Upper lobe of right lung (tissue), 1 donor: ENCODE measurements at places on chromosomes 4 and X. TPM values are rescaled to one million over a fixed set of nuclear protein-coding genes. Genes with fewer than 3 reads are reported as not detected.

GRCh38 chrX:16658284-16658683, 8.3 kb downstream of the S100G start:
- H3K36me3 ChIP-seq = no peaks in the 10 kb centered on the region
- DNase-seq = no peak
- H3K27ac ChIP-seq = no peak overlapping the region
- no peaks in the 10 kb centered on the region for H3K27me3 ChIP-seq
- H3K4me3 ChIP-seq = no peak overlapping the region
- no peaks in the 10 kb centered on the region for H3K4me1 ChIP-seq

GRCh38 chrX:2697306-2697705, 6.2 kb downstream of the CD99 start:
- no peak for DNase-seq
- H3K27me3 ChIP-seq = no peaks in the 10 kb centered on the region
- H3K4me3 ChIP-seq = no peak overlapping the region
- H3K4me1 ChIP-seq = peaks cover 79% of the 10 kb centered on the region
- H3K27ac ChIP-seq = peak overlapping the region; percentile 67
- no peaks in the 10 kb centered on the region for H3K36me3 ChIP-seq

HAND2 gene
- not detected for total RNA-seq

- no peak overlapping the region for H3K27ac ChIP-seq
- no peaks in the 10 kb centered on the region for H3K4me1 ChIP-seq
These were observed 315.2 kb downstream of the GRID2 start for GRCh38 chr4:92618968-92619367.

DNA sequence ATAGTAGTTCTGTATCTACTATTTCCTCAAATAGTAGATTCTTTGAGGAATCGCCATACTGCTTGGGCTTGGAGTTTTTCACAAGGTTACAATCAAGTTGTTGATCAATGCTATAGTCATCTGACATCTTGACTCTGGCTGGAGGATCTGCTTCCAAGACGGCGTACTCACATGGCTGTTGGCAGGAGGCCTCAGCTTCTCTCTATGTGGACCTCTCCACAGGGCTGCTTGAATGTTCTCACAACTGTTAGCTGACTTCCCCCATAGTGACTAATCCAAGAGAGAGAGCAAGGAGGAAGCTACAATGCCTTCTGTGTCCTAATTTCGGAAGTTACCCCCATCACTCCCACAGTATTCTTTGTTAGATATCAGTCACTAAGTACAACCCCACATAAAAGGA, 10.3 kb downstream of the EGFL6 start:
- no peak overlapping the region for H3K27ac ChIP-seq
- no peak overlapping the region for H3K4me3 ChIP-seq
- no peaks in the 10 kb centered on the region for H3K4me1 ChIP-seq
- H3K36me3 ChIP-seq = no peaks in the 10 kb centered on the region
- DNase-seq = no peak
- no peaks in the 10 kb centered on the region for H3K27me3 ChIP-seq

DNA sequence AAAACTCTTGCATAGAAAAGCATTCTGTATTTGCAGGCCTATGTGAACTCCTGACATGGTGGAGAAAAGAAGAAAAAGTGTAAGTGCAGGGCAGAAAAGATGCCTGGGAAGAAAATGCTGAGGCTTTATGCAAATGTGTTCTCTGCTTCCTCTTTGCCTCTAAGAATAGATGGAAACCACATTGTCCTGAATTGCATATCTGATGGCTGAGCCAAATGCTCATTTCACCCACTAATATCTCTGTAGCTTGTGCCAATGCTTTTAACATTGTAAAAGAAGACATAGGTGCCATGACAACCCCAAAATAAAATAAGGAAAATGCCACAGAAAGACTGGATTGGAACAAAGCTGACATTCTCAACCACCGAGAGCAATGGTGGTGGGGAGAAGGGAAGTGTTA, 307.4 kb downstream of the GRIA2 start:
- no peaks in the 10 kb centered on the region for H3K36me3 ChIP-seq
- no peaks in the 10 kb centered on the region for H3K4me1 ChIP-seq
- H3K27me3 ChIP-seq = no peaks in the 10 kb centered on the region

GRCh38 chr4:159413306-159413943, 310.5 kb downstream of the RAPGEF2 start:
- no peak for DNase-seq
- H3K4me1 ChIP-seq = no peaks in the 10 kb centered on the region
- H3K27ac ChIP-seq = no peak overlapping the region
- no peak overlapping the region for H3K4me3 ChIP-seq

GRCh38 chr4:181760560-181760959, 482.6 kb upstream of the TENM3 start:
- H3K27ac ChIP-seq = no peak overlapping the region
- no peak for DNase-seq
- no peaks in the 10 kb centered on the region for H3K36me3 ChIP-seq

USP17L25 gene
- total RNA-seq = not detected

- H3K27me3 ChIP-seq = no peaks in the 10 kb centered on the region
- no peaks in the 10 kb centered on the region for H3K4me1 ChIP-seq
- no peak overlapping the region for H3K4me3 ChIP-seq
- DNase-seq = no peak
These were observed 42.0 kb downstream of the AREG start for GRCh38 chr4:74486905-74487304.

- H3K4me1 ChIP-seq = no peaks in the 10 kb centered on the region
- H3K27me3 ChIP-seq = no peaks in the 10 kb centered on the region
- DNase-seq = no peak
- no peak overlapping the region for H3K27ac ChIP-seq
These were observed 34.5 kb downstream of the PIGG start for GRCh38 chr4:533318-534100.

GRCh38 chrX:70087857-70088630, 25.8 kb downstream of the OTUD6A start:
- H3K4me3 ChIP-seq = no peak overlapping the region
- no peaks in the 10 kb centered on the region for H3K27me3 ChIP-seq
- no peaks in the 10 kb centered on the region for H3K36me3 ChIP-seq
- no peak for DNase-seq
- H3K4me1 ChIP-seq = no peaks in the 10 kb centered on the region
- no peak overlapping the region for H3K27ac ChIP-seq

GRCh38 chr4:70816894-70817293, 22.8 kb downstream of the GRSF1 start:
- no peaks in the 10 kb centered on the region for H3K27me3 ChIP-seq
- H3K36me3 ChIP-seq = peaks cover 37% of the 10 kb centered on the region
- DNase-seq = no peak
- H3K4me1 ChIP-seq = no peaks in the 10 kb centered on the region
- no peak overlapping the region for H3K4me3 ChIP-seq
- H3K27ac ChIP-seq = no peak overlapping the region

- no peak overlapping the region for H3K4me3 ChIP-seq
- H3K4me1 ChIP-seq = no peaks in the 10 kb centered on the region
- no peak for DNase-seq
These were observed 250.3 kb downstream of the GBA3 start for GRCh38 chr4:22942920-22943559.

GRCh38 chr4:113169368-113169767, 119.9 kb downstream of the ANK2 start:
- H3K4me3 ChIP-seq = no peak overlapping the region
- DNase-seq = no peak
- no peaks in the 10 kb centered on the region for H3K27me3 ChIP-seq
- no peak overlapping the region for H3K27ac ChIP-seq
- H3K36me3 ChIP-seq = no peaks in the 10 kb centered on the region

TLR3 gene
- 28.5 TPM for total RNA-seq

DNA sequence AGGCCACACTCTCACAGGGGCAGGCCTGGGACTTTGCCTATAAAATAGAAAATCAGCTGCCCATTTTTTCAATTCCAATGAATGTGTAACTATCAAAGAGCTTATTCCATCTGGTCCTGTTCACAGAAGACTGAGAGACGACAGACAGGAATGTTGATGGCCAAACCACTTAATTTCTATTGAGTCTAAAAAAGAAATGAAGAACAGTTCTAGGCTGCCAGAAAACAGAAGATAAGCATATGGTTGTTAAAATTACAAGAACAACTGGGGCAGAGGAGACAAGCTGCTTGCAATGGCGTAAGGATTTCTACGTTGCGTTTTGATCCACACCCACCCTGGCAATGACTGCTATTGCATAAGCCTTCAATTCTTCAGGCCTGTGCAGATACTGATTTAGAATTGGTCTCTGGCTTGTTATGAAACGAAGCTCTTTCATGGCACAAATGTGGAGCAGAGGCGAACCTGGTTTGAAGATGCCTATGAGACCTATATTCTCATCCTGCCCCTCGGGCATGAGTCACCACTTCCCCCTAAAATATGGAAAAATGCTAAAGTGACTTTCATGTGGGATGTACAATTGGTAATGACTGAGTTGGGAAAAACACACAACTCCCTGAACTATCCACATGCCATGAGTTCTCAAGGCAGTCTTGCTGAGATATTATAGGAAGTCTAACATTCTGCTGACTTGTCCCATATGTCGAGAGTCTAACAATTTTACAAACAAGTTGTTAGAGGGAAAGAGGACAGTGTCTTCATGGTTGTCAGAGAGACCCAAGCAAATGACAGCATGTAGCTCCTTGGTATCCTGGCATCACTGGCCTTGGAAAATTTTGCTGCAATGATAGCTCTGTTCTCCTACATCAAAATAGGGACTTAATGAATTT, 37.9 kb upstream of the SORBS2 start:
- no peak overlapping the region for H3K4me3 ChIP-seq
- H3K36me3 ChIP-seq = no peaks in the 10 kb centered on the region
- no peaks in the 10 kb centered on the region for H3K4me1 ChIP-seq
- no peak for DNase-seq

GRCh38 chr4:159682996-159683395, 580.1 kb downstream of the RAPGEF2 start:
- no peaks in the 10 kb centered on the region for H3K27me3 ChIP-seq
- H3K27ac ChIP-seq = no peak overlapping the region

MGARP gene
- 0.75 TPM for total RNA-seq

GRCh38 chr4:84681486-84682274, 98.8 kb downstream of the CDS1 start:
- no peak for DNase-seq
- H3K27me3 ChIP-seq = no peaks in the 10 kb centered on the region

C1QTNF7 gene
- total RNA-seq = 15.1 TPM

DNA sequence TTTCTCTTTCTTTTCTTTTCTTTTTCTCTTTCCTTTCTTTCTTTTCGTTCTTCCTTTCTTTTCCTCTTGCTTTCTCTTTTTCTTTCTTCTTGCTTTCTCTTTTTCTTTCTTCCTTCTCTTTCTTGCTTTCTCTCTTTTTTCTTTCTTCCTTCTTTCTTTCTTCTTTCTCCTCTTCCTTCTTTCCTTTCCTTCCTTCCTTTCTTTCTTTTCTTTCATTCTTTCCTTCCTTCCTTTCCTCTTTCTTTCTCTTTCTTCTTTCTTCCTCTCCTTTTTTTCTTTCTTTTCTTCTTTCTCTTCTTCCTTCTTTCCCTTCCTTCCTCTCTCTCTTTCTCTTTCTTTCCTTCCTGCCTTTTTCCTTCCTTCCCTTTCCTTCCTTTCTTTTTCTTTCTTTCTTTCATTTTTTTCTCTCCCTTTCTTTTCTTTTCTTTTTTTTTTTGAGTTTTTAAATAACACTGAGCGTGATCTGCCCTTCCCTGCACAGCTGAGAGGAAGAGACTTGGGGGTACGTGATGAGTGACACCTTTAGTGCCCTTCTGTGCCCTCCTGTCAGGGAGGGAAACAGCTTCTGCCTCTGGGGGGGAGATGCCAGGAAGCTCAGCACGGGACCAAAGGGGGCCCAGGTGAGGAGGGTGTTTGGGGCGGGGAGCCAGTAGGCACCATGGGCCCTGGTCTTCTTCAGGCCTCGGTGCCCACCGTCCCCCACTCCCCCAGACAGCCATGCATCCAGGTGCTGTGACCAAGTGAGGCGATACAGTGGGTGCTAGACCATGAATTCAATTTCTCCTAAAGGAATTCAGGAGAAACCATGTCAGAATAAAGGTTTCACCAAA, 36.6 kb upstream of the CDKN2AIP start:
- H3K27me3 ChIP-seq = no peaks in the 10 kb centered on the region
- no peaks in the 10 kb centered on the region for H3K36me3 ChIP-seq
- peak; percentile 53 for DNase-seq
- peak overlapping the region; percentile 3 for H3K27ac ChIP-seq

DNA sequence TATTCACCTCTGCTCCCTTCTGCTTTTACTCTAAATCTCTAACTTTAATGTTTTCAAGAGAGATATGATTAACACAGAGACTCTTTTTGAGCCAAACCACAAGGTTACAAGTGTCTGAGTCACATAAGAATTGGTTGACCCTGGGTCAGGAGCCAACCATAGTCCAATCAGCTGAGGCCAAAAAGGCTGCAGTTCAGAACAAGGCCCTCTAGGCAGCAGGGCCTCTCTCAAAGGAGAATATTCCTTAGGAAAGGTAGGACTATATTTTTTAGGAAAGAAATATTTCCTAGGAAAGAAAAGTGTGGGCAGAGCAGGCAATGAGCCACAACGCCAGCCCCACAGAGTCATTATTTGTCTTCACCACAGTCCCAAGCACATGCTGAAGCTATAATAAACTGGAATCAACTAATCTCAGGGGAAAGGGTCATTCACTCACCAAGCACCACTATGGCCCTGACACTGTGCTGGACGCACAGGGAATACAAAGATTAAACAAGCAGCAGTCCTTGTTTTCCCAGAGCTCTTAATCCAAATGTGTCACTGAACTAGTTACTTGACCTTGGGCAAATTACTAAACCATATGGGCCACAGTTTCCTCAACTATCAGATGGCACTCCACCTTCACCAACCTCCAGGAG, 2.2 kb downstream of the ATP8A1 start:
- no peaks in the 10 kb centered on the region for H3K27me3 ChIP-seq
- H3K4me1 ChIP-seq = peaks cover 27% of the 10 kb centered on the region
- DNase-seq = no peak
- peak overlapping the region; percentile 91 for H3K4me3 ChIP-seq

CDX4 gene
- not detected for total RNA-seq
